ENCODE measurements at places on chromosomes 5 and 9. TPM values are rescaled to one million over a fixed set of nuclear protein-coding genes. Genes with fewer than 3 reads are reported as not detected.

- peak; percentile 91 for DNase-seq
These were observed 51.9 kb downstream of the NEK6 start for GRCh38 chr9:124309667-124310084.

The TMEM171 gene
- total RNA-seq = 3.0 TPM

DNA sequence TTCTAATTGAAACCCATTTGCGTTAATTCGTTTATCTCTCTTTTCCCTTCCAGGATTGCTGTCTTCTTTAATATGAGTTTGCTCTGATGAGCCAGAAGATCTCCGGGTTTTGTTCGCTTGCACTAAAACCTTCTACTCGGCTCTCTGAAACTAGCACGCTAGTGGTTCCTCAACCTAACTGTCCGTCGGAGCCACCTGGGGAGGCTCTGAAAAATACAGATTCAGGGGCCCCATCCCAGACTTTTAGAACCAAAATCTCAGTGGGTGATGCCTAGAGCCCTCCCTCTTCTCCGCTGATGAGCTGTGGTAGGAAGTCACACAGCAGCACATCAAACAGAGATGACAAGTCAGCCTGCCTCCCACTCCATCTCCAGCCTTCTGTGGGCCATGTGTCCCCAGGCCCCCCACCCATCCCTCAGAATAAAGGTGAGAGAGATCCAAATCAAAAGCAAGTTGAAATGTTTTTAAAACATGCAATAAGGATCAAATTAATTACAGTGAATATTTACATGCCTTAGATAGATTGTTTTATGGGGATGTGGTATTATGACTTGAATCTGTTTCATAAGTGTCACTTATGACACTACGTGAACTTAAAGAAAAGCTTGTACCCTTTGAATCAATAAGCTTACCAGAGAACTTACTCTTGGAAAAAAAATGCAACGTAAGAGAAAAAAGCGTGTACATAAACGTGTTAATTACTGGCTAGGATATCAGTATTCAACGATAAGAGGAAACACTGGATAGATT is 16.4 kb downstream of the FCN2 start:
- no peak for DNase-seq

- no peak for DNase-seq
These were observed 66.4 kb upstream of the ATP10B start for GRCh38 chr5:160918386-160918785.

- DNase-seq = no peak
These were observed 69.6 kb downstream of the DAB2IP start for GRCh38 chr9:121721058-121721350.

The PCSK5 gene
- total RNA-seq = 3.8 TPM

The GABRA6 gene
- not detected for total RNA-seq

DNA sequence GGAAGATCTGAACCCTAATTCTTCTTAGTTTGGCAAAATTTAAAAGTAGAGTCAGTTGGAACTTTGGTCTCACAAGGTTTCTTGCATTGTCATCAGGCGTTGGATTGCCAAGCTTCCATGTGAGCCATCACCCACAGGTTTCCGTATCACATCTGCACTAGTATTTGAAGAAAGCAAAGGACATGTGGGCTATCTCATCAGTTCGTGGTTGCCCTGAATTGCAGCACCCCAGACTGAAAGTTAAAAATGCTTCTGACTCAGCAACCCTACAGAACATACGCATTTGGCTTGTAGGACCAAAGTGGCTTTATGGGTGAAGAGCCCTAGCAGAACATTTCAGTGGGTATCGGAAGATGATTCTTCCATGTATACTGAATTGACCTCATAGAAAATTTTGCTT is 358.0 kb downstream of the ENC1 start:
- no peak for DNase-seq

- DNase-seq = no peak
These were observed 46.3 kb upstream of the SMIM23 start for GRCh38 chr5:171739271-171739670.

GRCh38 chr9:37678789-37679273 is 28.1 kb downstream of the FRMPD1 start:
- no peak for DNase-seq

DNA sequence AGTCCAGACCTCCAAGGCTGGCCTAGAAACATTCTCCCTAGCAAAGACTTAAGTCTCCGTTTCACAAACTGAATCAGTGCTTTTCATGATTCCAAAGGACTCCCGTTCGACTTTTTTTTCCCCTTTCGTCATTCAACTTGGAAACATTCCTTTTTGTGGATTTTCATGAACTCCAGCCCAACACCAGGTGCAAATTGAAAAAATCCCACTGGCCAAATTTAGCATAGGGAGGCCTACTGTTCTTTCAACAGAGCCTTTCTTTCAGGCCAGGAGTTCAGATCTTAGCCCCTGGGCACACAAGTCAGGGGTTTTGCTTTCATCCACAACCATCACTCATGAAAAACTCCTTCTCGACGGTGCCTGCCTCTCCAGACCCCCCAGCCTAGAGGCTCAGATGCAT is 285.3 kb downstream of the PIK3R1 start:
- DNase-seq = no peak

The SLC45A2 gene
- total RNA-seq = not detected

- DNase-seq = no peak
These were observed 29.7 kb downstream of the SLC36A1 start for GRCh38 chr5:151477101-151477500.

GRCh38 chr9:72526901-72527800 is 5.7 kb downstream of the TMC1 start:
- DNase-seq = peak; percentile 96

The SLC25A48 gene
- total RNA-seq = not detected

DNA sequence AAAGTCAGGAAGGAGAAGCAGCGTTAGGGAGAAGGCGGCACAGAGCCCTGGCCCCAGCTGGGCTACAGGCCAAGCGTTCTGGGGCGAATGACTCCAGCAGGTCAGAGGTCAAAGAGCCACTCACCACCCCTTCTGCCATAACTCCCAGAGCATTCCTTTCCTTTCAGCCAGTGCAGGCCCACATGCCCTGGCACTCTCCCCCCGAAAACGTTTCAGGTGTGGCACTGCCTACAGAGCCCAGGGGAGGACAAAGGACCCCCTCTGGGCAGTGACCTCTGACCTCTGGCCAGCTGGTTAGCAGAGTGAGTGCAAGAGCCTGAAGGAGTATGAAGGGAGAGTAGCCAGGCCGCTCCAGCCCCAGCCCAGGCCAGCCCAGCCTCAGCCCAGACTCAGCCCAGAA is 4.9 kb downstream of the ABCA2 start:
- DNase-seq = no peak

The KCNV2 gene
- total RNA-seq = not detected

- peak; percentile 34 for DNase-seq
These were observed 5.6 kb upstream of the CAMK2A start for GRCh38 chr5:150295172-150295634.

DNA sequence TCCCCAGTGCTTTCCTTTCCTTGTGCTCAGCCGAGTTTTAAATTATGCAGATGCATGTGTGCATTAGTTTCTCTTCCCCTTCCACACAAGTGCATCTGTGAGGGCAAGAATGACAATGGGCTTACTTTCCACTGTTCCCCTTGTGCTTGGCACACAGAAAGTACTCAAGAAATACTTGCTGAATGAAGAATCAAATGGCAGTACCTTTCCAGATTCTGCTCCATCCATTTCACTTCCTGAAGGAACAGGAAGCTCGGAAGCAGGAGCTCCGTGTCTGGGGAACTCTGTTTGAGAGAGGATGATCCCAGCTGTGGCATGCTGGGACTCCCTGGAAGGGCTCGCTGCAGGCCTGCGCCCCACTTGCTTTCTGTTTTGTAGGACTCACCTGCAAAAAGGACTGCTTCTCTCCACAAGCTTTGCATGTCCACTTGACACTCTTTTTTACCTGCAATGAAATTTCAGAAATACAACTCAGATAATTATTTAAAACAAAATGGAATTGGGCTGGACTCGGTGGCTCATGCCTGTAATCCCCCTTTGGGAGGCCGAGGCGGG is 5.5 kb downstream of the MRNIP start:
- no peak for DNase-seq

- DNase-seq = no peak
These were observed 3.6 kb upstream of the POC5 start for GRCh38 chr5:75720882-75721281.

The NR2F1-AS1 gene
- 9.5 TPM for total RNA-seq

The SGCD gene
- total RNA-seq = 0.29 TPM

The EHMT1 gene
- total RNA-seq = 70.9 TPM

DNA sequence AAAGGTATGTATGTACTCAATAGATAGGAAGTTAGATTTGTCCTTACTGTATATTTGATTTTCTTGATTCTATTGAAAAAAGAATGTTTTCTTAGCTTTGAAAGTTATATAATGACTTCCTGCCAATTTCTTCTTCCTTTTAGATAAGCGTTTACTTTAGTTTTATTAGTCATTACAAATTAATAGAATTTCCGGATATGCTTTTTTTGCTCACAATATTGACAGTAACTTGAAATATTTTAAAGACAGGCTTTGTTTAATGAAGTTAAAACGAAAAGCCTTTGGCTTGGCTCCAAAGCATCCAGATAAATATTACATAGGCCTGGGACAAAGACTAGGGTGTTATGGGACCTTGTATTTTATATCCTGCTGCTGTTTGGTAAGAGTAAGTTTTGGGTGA is 49.5 kb downstream of the CWC27 start:
- DNase-seq = no peak

DNA sequence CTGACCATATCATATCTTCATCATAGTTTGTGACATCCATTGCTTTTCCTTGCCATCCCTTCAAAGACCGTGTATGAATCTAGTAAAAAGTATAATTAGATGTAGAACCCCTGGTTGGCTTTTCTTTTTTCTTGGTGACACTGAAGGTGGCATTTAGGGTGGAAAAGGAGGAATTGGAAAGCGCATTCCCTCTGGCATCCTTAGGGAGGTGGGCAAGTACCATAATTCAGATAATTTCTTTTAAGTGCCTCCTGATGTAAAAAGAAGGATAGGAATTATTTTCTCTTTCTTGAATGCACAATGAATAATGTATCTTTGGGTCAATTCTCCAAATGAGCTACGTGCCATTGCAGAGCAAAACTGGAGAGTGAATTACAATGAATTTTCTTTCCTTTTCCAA is 73.2 kb upstream of the SMARCA2 start:
- DNase-seq = no peak

DNA sequence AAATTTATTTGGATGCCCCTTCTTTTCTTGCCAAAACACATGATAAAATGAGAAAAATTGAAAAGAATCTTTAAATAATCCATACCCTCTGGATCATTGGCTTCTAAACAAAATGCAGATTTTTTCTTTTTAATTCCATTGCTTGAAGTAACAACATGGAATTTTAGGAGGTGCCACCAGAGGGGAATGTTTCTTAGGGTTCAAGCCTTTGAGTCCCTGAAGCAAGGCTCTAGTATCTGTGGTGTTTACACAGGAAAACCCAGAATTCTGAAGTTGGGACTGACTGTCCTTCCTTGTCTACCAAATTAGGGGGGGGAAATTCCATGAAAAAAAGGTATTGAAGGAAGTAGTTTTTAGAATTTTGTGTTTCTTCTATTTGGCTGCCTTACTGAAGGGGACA is 69.4 kb downstream of the LMNB1 start:
- DNase-seq = no peak

- no peak for DNase-seq
These were observed 380.1 kb upstream of the PRR16 start for GRCh38 chr5:120083851-120084542.

Measured in kidney epithelial cell (primary cell).